Activated CD4-positive, alpha-beta T cell treated with anti-CD3 and anti-CD28 coated beads, Interleukin-2, amount 50 U/mL, for 4 hours (primary cell): ENCODE measurements at places on chromosomes 6 and 20.

- no peak for DNase-seq
These were observed 9.5 kb upstream of the SIGLEC1 start for GRCh38 chr20:3721912-3722311.

- no peak for DNase-seq
These were observed 67.1 kb upstream of the KCNQ5 start for GRCh38 chr6:72554761-72555221.

GRCh38 chr20:4014031-4014474, 1.3 kb downstream of the RNF24 start:
- no peak for DNase-seq

GRCh38 chr6:162239330-162239729, 488.2 kb downstream of the PRKN start:
- DNase-seq, result no peak

- no peak for DNase-seq
These were observed 1.8 kb downstream of the EPB41L2 start for GRCh38 chr6:131061041-131061750.

DNA sequence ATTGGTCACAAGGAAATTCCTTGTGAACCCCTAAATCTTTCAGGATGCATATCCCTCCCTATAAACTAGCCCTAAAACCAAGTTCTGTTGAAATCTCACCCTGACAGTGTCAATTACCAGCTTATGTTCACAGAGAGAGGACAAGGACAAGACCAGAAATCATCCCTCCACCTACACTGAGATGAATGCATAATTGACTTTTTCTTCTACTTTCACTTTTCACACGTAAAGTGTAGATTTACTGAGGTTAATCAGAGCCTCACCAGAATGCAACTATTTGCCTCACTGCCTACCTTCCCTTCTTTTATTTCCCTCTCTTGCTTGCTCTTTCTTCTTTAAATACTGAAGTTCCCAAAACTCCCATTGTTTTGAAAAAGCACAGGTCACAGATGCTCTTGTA, 15.3 kb upstream of the NKAIN2 start:
- DNase-seq, result no peak

GRCh38 chr20:58402827-58403226, 13.8 kb downstream of the VAPB start:
- DNase-seq, result no peak

GRCh38 chr20:4192378-4193068, 177.2 kb upstream of the RNF24 start:
- no peak for DNase-seq

GRCh38 chr6:55277646-55278045, 49.6 kb upstream of the GFRAL start:
- DNase-seq, result no peak

DNA sequence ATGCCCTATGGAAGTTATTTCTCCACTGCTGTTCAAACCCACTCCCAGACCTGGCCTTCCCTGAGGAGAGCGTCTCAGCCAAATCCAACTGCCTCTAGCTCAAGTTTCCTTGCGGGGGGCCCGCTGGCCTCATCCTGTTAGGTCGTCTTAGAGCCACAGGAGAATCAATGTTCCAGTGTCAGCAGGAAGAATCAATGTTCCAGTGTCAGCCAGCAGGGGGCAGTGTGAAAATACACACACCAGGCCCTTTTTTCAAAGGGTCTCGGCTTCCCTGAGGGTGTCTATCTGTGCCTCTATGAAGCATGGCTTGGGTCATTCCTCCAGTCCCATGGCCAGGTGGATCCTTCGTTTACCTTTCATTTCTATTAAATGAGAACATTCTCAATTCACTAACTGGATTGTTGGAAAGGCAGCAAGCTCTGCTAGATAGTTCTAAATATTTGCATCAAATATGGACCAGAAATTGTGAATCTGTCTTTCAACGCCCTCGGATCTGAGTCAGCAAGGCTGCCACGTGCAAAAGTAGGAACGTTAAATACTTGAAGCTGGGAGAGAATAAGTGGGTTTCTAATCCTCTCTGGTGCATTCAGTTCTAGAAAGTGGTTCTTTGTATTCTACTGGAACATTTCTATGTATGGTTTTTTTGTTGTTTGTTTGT, 19.2 kb downstream of the PRND start:
- DNase-seq, result peak; percentile 57

- no peak for DNase-seq
These were observed 206.8 kb upstream of the ARG1 start for GRCh38 chr6:131366223-131366622.

DNA sequence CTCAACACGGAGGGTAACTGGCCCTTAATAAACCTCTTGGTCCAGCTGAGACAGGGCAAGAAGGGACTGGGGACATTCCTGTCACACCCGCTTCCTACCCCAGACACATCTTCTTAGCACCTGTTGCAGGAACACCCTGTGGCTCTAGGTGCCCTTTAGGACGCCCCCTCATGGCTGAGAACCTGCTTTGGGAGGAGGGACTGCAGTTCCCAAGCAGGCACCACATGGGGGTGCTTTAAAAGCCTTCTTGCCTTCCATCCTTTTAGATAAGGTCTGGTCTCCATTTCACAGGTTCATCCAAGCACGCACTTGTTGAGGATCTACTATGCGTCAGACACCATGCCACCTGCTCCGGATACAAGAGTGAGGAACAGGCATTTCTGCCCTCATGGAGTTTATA, 26.6 kb downstream of the NSFL1C start:
- no peak for DNase-seq

DNA sequence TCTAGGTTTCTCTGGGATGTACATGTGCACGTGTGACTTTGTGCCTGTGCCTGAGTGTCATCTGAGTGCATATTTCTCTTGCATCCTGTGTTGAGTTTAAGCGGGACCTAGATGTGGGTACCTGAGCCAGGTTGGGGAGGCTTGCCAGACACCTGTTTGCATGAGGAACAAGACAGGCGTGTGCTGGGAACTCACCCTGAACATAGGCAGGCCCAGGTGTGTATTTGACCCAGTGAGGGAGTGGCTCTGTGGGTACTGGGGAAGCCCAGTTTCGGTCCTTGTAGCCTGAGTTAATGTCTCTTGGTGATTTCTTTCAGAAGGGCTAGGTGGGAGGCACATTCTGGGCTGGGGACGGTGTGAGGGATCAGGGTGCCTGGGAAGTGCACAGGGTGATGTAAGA, 98.6 kb downstream of the TMEM170B start:
- DNase-seq, result no peak

DNA sequence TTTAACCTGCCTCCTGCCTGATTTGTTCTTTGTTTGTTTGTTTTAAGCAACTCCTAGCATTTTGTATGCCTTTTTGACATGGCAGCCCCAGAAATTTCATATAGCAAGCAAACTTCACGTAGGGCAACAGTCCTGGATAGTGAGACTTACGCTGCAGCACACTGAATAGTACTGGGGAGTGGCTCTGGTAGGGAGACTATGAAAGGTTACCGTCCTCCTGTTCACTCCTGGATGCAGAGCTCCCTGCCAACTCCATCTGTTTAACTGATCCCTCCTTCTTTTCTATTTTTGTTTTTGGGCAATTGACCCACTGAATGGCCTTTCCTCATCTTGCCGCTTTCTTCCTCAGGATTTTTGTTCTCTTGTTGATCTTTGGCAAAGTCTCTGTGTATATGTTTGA, 44.5 kb upstream of the BMP6 start:
- no peak for DNase-seq

DNA sequence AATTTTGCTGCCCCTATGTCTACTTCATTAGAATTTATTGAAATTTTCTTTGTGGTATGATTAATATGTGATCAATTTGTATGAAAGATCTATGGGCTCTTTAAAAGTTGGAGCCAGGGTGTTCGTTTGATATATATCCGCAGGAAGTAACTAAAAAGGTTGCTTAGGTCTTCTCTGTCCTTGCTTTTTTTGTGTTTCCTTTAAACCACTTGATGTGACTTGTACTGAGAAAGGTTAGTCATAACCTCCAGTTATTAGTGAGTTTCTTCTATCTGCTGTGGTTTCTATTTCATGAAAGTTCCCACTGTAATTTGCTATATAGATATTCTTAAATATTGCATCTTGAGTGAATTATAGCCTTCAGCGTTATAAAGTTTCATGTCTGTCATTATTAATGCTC, 585.3 kb upstream of the ARID1B start:
- no peak for DNase-seq

DNA sequence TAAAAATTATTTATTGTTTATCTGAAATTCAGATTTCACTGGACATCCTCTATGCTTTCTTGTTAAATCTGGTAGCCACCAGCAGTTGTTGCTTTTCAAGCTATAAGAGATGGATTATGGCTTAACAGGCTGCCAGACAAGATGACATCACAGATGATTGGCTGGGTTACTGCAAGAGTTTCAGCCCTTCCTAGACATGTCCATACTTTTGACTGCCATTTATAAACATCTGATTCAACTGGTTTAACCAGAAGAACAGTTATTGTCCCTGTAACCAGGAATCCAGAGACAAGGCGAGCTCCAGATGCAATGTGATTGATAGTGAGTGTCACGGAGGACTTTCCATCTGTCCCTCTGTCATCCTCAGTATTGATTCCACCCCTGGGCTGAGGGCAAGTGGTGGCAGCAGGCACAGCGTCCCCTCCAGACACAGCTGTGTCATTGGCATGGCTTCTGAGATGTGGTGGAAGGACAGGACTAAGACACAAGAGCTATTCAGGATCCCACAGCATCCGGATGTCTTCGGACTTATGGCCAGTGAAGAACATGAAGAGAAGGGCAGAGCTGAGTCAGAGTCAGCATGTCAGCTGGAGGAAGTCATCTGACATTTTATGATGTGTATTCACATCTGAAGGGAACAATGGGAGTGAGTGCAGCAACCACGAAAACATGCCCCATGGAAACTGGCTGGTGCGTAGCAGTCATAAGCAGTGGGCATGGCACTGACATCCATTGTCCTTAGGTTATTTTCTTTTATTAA, 284.5 kb upstream of the CDYL start:
- no peak for DNase-seq
